ENCODE measurements at places on chromosomes 13 and 19.

- no peak for DNase-seq
Observed at GRCh38 chr19:38162632-38163031, 61.4 kb downstream of the DPF1 start.

DNA sequence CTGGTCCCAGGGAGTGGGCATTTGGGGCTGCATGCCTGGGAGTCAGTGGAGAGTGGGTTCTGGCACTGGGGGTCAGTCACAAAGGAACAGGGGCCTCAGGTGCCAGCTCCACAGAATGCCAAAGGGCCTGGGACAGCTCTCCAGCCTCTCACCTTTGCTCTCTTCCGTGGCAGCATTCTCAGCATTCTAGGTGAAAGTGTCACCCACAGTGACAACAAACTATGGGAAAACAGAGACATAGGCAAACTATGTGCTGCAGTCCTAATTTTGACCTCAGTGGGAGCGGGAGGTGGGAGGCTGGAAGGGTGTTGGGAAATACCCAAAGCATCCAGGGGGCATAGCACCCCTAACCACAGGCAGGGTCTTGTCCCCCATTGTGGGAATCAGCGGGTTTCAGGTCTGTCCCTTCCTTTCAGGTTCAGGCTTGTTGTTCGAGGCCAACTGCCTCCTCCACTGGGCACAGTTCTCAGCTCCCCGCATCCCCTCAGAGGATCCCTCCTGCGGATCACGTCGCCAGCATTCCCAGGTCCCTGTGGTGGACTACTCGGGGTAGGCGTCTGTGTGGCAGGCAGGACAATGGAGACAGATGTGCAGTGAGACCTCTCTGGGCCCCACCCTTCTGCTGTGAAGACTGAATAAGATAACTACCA, 52.4 kb downstream of the TSHZ3 start:
- DNase-seq, result no peak

DNA sequence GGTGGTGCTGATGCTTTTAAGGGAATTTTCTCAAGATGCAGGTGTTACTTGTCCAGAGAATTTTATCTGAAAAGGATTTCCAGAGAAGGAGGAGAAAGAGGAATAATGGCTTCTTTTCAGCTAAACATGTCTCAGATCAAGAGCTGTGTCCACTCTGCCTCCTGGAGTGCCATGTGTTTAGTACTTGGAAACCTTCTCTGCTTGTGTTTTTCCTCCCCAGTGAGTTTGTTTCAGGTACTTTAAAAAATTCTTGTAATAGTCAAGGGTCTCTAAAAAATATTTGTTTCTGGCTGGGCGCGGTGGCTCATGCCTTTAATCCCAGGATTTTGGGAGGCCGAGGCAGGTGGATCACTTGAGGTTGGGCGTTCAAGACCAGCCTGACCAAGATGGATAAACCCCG, 22.7 kb downstream of the ZNF431 start:
- no peak for DNase-seq

DNA sequence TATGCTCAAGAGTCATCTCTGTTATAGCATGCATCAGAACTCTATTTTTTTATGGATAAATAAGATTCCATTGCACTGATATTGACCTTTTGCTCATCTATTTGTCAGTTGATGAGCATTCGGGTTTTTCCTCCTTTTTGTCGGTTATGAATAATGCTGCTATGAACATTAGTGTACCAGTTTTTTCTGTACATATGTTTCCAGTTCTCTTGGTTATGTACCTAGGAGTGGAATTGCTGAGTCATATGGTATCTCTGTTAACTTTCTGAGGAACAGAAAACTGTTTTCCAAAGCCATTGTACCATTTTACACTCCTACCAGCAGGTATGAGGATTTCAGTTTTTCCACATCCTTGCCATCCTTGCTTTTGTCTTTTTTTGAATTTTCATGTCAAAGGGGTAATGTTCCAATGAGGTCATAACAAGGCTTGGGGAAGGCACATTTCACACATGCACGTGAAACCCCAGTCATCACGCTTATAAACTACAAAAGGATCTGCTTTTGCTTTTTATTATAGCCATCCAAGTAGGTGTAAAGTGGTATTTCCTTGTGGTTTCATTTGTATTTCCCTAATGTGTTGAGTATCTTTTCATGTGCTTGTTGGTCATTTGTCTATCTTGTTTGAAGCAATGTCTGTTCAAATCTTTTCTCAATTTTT, 14.6 kb downstream of the KBTBD7 start:
- no peak for DNase-seq

- DNase-seq, result no peak
Observed at GRCh38 chr13:32976056-32976805, 40.0 kb upstream of the KL start.

DNA sequence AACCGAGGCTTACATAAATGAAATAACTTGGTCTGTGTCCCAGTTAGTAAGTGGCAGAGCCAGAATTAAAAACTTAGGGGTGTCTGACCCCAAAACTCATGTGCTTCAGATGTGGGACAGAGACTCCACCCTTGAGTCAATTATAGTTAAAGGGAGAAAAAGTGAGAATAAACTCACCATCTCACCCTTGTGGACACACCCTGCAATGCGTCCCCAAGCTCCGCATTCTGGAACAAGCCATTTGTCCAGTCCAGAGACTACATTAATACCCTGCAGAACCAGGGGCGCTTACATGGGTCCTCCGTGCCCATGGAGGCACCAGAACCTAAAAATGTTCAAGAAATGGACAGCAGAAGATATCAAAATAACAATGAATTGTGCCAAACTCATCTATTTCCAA, 207.0 kb upstream of the ZNF507 start:
- no peak for DNase-seq

DNA sequence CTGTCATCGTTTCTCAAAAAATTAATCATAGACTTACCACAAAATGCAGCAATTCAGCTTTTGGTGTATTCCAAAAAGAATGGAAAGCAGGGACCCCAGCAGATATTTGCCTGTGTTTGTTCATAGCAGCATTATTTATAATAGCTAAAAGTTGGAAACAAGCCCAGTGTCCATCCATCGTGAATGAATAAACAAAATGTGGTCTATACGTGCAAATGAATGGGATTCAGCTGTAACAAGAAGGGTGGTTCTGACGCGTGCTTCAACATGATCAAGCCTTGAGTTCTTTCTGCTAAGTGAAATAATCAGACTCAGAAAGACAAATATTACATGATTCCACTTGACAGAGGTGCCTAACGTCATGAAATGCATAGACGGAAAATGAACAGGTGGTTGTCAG, 36.4 kb downstream of the PSG11 start:
- no peak for DNase-seq

DNA sequence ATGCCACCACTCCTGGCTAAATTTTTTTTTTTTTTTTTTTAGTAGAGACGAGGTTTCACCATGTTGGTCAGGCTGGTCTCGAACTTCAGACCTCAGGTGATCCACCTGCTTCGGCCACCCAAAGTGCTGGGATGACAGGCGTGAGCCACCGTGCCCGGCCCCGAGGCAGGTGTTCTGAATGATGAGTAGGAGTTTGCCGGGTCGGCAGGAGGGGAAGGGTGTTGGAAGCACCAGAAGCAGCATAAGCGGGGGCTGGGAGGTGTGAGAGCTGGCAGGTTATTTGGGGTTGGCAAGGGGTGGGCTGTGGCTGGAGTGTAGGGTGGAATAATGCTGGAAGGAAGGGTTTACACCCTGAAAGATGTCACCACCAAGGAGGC, 1.8 kb downstream of the SPPL2B start:
- no peak for DNase-seq

- DNase-seq, result no peak
Observed at GRCh38 chr13:72864142-72865011, 82.4 kb downstream of the PIBF1 start.

DNA sequence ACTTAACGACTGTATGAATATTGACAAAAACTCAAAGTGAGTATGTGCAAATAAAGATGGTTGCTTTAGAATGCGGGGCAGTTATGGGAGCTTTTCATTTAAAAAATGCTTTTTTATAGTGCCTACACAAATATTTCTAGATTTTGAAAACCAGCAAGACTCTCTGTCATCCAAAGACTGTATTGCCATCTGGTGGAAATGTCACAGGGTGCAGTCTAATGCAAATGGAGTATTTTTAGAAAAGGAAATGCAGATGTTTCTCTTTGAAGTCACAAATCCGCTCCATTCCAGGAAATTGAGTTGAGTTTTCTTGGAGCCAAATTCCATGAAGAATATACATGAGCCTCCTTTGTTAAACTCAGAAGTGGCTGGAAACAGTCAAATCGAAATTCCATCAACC, 2.3 kb upstream of the C1QTNF9B start:
- DNase-seq, result no peak

DNA sequence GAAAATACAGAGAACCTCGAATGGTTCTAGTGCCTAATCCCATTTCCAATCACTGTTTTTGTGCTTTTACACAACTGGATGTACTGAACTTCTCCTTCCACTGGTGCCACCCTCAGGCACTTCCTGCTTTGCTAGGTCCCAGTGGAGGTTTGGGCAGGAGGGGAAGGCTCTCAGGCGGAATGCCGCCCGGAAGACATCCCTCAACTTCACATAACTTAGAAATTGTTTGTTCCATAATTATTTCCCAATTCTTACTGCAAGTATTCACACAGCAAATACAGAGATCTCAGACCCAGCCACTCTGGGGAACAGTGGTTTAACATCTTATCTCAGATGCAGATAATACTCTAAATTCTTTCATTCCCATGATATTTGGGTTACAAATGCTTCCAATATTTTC, 195.7 kb upstream of the IPO5 start:
- DNase-seq, result no peak

- no peak for DNase-seq
Observed at GRCh38 chr19:46150606-46151005, 2.6 kb downstream of the IGFL2 start.

Measured in activated CD8-positive, alpha-beta memory T cell treated with anti-CD3 and anti-CD28 coated beads for 1 hour (primary cell).